ENCODE measurements at places on chromosomes 3 and 15.
A peak's percentile ranks its signal among the peaks of the same experiment; 100 is the strongest.

DNA sequence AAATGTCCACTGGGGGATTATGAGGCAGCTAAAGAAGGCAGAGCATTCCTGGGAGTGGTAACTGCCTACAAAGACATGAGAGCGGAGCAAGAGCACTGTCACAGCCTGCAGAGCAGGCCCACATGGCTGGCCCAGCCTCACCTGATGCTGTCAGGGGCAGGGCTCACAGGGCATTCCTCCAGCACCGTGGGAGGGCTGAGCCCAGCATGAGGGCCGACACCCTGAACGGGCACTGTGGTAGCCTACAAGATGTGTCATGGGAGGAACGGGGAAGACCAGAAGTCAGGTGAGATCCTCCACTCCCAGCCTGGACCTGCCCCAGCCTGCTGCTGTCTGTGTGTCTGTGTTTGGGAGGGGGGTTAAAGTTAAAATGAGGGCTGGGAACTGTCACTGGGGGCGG is 30.1 kb downstream of the CCDC12 start:
- no peak for DNase-seq

DNA sequence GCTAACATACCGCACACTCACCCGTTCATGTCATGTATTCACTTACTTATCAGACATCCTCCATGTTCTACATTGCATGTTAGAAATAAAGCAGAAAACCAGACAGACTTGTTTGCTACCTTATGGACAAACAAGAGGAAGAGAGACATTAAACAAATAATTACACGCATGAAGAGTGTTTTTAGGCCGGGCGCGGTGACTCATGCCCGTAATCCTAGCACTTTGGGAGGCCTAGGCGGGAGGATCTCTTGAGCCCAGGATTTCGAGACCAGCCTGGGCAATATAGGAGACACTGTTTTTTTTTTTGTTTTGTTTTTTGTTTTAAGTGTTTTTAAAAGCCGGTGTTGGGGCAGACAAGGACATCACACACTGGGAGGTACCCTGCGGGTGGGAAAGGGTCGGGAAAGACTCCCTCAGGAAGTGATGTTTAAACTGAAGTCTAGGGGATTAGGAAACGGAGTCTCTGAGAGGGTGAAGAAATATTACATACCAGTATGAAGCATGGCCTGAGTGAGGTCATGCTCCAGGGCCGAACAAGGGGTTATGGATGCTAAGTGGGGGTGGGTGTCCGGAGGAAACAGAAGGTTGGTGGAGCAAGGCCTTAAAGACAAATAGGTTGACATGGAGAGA is 2.1 kb upstream of the USP3 start:
- no peak for DNase-seq

- DNase-seq = no peak
These were observed 323.5 kb downstream of the RORA start for GRCh38 chr15:60905587-60905986.

GRCh38 chr3:5613599-5613998 is 426.1 kb downstream of the EDEM1 start:
- DNase-seq = no peak

DNA sequence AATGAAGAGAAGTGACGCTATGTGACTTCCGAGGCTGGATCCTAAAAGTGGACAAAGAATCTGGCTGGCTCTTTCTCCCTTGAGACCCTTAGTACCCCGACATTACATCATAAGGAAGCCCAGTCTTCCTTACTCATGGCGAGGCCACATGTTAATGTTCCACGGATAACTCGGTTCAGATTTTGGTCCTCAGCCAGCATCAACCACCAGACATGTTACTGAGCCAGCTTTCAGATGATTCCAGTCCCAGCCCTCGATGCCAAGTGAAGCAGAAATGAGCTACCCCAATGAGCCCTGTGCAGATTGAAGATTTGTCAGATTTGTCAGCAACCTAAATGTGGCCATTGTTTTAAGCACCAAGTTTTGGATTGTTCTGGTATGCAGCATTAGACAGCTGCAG is 46.6 kb downstream of the SLCO2A1 start:
- DNase-seq = no peak

- DNase-seq = peak; percentile 45
These were observed 19.5 kb downstream of the TKT start for GRCh38 chr3:53236112-53236841.

- no peak for DNase-seq
These were observed 1.8 kb downstream of the CADM2 start for GRCh38 chr3:84960581-84960980.

DNA sequence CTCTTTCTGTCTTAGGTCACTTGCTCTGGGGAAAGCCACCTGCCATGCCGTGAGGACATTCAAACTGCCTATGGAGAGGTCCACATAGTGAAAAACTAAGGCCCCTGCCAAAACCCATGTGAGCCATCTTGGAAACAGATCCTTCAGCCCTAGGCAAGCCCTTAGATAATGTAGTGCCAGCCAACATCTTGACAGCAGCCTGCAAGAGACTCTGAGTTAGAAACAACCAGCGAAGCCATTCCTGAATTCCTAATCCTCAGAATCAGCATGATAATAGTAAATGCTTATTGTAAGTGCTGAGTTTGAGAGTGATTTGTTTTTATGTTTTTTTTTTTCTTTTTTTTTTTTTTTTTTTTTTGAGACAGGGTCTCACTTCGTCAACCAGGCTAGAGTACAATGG is 40.6 kb downstream of the LEO1 start:
- no peak for DNase-seq

Measured in fibroblast of skin of left quadriceps (primary cell).